Smooth muscle cell of the pulmonary artery (primary cell): ENCODE measurements at places on chromosomes 1 and 21. TPM values are rescaled to one million over a fixed set of nuclear protein-coding genes. Genes with fewer than 3 reads are reported as not detected.

Gene GSTM2
- 26.5 and 27.1 TPM in 2 replicates for total RNA-seq

Gene TNFRSF18
- total RNA-seq: not detected in 2 replicates

Gene PDZK1IP1
- total RNA-seq: 0.26 and 2.0 TPM in 2 replicates

Gene SMIM1
- total RNA-seq: 0.78 and 1.3 TPM in 2 replicates

Gene FCRL1
- not detected in 2 replicates for total RNA-seq
